Erythroblast (primary cell): ENCODE measurements at places on chromosomes 6 and 20.

- DNase-seq: no peak
These were observed 13.6 kb downstream of the POU3F2 start for GRCh38 chr6:98847779-98848538.

DNA sequence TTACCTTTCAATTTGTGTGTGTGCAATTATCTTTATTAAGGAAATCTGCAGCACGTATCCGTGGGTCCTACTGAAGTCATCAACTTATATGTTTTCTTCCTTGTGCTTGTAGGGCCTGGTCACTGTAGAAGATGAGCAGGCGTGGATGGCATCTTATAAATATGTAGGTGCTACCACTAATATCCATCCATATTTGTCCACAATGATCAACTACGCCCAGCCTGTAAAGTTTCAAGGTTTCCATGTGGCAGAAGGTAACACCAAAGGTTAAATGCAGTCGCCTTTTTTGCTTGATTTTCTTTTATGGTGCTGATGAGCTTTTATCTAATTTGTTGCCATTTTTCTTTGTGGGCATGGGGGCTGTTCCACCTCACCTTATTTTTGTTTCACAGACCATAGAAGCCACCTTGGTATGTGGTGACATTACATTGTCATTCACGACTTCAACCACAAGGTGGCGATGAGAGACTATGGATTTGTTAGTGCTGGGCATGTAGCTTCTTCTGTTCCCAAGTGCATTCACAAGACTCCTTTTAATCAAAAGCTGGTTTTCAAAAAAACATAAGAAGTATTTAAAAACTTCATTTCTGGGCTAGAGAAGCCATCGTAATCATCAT lies 106.5 kb upstream of the LAMP5 start:
- peak; percentile 74 for DNase-seq

GRCh38 chr6:35064757-35065440 lies 76.2 kb downstream of the TCP11 start:
- no peak for DNase-seq

- no peak for DNase-seq
These were observed 26.9 kb downstream of the PXDC1 start for GRCh38 chr6:3724451-3725144.

GRCh38 chr6:158033751-158034702 lies 52.4 kb downstream of the SYNJ2 start:
- DNase-seq: no peak

GRCh38 chr6:44053760-44054556 lies 73.3 kb downstream of the MRPL14 start:
- DNase-seq: no peak

DNA sequence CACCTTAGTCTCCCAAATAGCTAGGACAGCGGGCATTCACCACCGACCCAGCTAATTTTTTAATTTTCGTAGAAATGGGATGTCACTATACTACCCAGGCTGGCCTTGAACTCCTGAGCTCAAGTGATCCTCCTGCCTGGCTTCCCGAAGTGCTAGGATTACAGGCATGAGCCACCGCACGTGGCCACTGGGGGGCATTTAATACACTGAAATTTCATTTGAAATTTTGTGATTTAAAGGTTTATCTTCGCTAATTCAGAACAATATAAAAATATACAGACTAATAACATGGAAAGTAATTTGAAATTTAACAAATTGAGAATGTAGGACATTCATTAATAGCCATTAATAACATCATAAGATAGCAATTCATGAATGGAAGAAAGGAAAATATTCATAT lies 20.5 kb upstream of the TBC1D32 start:
- DNase-seq: peak; percentile 2

- no peak for DNase-seq
These were observed 261.7 kb downstream of the UTRN start for GRCh38 chr6:144546807-144547206.

- no peak for DNase-seq
These were observed 26.1 kb downstream of the PXDC1 start for GRCh38 chr6:3725145-3726047.

- no peak for DNase-seq
These were observed 7.5 kb downstream of the SYCP2 start for GRCh38 chr20:59925899-59926298.

DNA sequence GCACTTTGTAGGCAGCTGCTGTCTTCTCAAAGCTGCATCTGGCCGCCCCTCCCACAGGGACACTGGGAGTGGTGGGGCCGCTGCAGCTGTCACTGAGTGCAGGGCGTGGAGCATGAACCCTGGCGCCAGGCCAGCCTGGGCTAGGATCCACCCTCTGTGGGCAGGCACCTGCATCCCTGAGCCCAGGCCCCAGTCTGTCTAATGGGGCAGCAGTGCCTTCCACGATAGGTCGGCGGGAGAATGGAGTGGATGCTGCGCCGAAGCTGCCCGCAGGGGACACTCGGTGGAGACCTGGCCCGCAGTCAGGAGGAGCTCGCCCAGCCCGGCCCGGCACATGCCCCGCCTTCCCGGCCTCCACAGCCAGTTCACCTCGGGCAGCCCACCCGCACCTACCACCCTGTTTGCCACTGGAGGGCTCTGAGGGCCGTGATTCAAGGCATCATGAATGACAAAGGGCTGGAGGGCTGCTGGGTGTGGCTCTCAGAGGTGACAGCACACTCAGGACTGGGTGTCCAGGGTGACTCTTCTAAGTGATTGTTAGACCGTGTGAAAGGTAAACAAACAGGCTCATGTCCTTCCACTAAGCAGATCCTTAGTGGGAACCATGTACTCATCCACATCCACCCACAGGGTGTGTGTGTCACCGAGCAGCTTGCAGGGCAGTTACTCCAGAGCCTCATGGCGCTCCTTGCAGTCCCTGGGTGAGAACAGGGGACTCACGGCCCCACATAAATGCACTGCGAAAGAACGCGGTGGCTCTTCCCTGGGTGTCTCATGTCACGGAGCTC lies 133.9 kb downstream of the AGPAT4 start:
- peak; percentile 61 for DNase-seq
